NCI-H1048 (cell line): ENCODE measurements at places on chromosomes 13 and 19.
A peak's percentile ranks its signal among the peaks of the same experiment; 100 is the strongest.

- DNase-seq: no peak
Observed at GRCh38 chr13:28991764-28992163, 171.6 kb downstream of the MTUS2 start.

DNA sequence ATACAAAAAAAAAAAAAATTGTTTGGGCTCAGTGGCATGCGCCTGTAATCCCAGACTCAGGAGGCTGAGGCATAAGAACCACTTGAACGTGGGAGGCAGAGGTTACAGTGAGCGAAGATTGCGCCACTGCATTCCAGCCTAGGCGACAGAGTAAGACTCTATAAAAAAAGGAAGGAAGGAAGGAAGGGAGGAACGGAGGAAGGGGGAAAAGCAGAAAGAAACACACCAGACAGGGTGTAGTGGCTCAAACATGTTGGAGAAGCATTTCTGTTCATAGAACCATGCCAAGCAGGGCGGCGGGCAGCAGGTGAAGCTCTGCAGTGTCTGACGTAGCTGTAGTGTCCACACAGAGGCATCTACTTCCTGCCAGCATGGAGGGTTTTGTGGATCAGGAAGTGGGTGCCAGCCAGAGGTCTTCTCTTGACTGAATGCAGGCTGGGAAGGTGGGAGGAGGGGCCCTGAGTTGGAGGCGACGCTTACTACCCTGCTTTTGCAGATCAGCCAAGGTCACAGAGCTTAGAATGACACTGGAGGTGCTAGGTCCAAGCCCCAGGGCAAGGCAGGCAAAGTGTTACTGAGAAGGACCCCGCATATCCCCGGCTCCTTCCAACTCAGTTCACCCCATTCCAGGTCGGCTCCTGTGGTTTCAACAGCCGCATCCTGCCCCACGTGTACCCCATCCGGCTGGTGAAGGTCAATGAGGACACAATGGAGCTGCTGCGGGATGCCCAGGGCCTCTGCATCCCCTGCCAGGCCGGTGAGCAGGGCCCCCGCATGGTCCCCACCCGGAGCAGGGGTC is 11.6 kb upstream of the PGLS start:
- no peak for DNase-seq

DNA sequence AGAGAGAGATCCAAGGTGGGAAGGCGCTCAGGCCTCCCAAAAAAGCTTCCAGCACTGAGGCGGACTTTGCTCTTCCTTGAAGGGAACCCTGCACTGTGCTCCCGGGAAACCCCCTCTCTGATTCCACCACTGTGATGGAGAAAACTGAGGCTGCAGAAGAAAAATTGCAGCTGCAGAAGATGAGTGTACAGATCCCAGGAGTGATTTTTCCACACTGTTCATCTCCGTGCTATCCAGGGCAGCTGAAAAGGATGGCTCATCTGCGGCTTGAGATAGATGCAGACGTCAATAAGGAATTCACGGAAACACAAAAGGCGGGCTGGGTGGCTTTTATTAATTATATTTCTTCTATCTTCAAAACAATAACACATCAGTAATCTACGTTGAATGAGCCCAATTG is 26.2 kb downstream of the CCNE1 start:
- DNase-seq: no peak

DNA sequence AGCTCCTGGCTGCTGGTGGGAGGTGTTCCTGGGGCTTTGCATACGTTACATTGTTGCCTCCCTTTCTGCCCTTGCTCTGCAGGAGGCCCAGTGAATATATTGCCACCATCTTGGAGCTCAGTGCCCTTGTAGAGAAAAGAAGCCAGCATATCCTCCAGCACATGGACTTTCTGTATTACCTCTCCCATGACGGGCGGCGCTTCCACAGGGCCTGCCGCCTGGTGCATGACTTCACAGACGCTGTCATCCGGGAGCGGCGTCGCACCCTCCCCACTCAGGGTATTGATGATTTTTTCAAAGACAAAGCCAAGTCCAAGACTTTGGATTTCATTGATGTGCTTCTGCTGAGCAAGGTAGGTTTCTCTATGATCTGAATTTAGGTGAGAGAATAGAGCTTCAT is 10.5 kb downstream of the CYP4F12 start:
- DNase-seq: no peak

DNA sequence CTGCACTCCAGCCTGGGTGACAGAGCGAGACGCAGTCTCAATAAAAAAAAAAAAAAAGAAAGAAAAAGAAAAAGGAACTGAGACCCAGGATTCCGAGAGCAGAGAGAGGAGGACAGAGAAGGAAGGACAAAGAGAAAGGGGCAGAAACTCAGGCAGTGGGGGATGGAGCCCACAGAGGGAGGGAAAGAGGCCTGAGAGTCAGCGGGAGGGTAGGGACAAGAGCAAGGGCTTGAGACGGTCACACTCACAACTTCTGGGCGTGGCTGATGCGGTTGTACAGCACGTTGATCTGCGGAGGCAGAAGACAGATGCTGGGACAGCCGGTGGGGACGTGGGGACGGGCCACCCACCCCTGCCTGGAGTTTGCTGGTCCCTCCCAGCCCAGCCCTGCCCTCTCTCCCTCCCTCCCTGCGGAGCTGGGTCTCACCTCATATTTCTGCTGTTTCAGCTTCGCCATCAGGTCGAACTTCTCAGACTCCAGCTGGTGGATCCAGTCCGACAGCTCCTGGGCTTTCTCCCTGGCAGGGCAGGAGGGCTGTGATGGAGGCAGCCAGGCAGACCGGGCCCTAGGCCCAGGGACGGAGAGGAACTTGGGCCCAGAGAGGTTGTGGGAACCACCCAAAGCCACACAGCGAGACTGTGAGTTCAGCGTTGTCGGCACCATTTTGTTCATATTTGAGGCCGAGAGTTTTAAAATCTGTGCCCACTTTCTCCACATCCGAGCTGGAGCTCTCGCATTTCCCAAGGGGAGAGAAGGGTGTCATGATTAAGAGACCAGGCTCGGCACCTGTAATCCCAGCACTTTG is 15.2 kb downstream of the TNNT1 start:
- no peak for DNase-seq

- no peak for DNase-seq
Observed at GRCh38 chr19:21765151-21765550, 2.2 kb downstream of the ZNF100 start.

- no peak for DNase-seq
Observed at GRCh38 chr13:40922437-40923040, 96.6 kb downstream of the ELF1 start.

- DNase-seq: no peak
Observed at GRCh38 chr13:26910754-26911465, 150.3 kb upstream of the GPR12 start.

GRCh38 chr19:49680421-49681351 is 3.6 kb downstream of the PRMT1 start:
- DNase-seq: peak; percentile 76

DNA sequence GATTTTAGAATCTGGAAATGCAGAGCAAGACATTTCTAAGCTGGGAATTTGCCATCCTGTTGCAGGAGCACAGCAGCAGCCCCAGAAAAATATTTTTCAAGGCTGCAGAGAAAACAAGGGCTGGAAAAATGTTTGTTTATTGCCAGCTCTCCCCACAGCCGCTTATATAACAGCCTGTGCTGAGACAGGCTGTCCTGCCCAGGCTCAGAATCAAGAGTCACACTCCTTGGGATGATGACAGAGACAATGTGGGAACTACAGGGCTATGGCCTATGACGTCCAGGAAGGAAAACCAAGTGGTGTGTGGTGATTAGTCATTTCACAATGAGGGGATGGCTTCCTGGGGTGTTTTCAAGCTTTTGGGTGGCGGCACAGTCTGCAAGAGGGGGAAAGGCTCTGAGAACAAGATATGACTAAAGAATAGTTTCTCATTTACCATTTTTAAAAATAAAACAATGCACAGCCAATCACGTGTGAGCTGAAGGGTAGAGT is 136.3 kb upstream of the SERP2 start:
- no peak for DNase-seq

DNA sequence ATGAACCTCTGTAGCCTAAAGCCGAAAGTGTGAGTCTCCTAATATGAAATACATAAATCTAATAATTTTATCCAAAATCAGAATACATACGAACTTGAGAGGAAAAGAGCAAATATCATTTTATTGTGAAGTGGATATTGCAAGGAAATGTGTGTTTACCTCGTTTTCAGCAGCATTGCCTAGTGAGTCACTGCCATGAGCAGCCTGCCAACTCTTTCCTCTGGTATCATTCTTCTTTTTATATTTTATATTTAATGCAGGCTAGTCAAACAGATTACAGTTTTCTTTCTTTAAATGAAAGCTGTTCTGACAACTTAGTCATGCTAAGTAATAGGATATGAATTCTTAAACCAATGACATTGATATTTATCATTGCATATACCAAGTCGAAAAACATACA is 44.2 kb downstream of the EDNRB start:
- no peak for DNase-seq

DNA sequence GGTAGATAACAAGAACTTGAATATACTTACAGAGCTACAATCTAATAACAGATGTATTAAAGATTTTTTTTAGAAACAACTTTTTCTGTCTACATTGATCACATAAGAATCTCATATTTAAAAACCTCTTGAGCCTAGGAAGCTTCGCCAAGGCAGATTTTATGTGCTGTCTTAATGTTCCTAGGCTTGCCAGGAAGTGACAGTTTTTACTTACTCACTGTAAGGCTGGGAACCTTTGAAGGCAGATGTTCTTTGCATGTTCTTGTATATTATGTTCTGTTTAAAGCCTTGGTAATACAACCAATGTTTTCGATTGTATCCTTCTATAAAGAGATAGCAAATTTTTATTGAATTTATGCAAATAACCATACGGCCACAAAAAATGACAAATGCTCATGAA is 492.7 kb downstream of the GPC5 start:
- no peak for DNase-seq

DNA sequence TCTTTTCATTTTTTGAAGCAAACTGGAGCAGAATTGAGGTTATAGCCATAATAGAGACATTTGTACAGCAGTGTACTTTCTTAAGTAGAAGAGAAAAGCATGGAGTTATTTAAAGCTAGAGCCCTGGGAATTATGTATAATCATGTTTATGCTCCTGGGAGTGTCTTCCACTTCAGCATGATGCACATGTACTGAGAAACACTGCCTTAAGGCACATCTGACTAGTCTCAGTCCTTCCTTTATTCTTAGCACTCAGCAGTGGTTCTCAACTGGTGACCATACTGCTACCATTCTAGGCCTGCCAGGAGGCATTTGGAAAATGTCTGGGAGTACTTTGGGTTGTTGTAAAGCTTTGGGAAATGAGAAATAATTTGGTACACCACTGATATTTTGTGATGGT is 45.8 kb downstream of the VWA8 start:
- DNase-seq: no peak

DNA sequence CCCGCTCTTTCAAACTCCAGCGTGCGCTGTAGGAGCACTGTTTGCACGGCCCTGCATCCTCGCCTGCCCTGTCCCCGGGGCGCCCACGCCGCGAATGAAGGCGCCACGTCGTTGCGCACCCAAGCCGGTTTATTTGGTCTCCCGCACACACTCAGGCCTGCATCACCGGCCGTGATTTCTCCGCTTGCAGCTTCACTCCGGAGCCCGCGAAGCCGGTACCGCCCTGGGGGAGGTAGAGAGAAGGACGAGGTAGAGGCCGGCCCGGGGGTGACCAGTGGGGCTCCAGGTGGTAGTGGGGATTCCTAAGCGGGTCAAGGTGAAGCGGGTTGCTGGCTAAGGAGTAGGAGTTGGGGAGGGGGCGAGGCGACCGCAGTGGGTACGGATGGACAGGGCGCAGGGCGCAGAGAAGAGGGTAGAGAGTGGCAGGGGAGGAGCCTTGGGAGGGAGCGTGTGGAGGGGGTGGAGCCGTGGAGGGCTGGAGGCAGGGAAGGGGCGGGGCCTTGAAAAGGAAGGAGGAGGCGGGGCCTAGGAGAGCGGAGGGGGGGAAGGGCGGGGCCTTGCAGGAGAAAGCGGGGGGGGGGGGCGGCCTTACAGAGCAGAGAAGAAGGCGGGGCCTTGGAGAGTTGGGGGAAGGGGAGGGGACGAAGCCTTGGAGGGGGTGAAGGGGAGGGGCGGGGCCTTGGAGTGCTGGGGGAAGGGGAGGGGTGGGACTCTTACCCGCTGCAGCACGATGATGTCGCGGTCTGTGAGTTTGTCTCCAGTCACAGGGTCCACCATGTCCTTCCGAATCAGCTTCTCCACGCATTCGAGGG is 24.6 kb downstream of the NOSIP start:
- DNase-seq: peak; percentile 56

DNA sequence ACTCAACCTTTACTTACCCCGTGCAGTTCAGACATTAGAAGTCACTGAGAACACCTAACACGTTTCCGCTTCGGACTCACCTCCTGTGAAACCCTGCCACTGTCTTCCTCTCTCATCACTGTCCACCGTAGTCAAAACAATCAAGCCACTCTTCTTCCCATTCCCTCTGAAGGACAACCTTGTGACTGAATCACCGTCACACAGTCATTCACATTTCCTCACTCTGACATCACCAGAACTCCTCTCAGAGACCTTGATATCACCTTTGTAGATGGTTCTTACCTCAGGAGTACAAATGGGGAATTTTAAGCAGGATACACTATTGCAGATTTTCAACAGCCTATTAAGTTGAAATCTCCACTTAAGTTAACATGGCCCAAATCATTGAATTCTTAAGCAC is 1.3 kb upstream of the KBTBD6 start:
- no peak for DNase-seq

DNA sequence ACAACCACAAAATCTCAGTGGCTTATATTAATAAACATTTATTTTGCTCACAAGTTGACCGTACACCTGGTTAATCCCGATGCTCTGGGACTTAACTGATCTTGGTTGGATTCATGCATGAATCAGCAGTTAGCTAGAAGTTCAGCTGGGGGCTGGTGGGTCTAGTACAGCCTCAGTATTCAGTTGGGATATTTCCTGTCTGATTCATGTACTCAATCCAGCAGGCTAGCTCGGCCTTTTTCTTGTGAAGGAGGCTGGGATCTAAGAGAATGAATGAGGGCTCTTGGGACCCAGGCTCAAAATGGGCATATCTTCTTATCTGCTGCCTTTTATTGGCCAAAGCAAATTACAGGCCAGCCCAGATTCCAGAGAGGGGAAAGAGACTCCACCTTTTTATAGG is 178.8 kb downstream of the KCTD12 start:
- no peak for DNase-seq

DNA sequence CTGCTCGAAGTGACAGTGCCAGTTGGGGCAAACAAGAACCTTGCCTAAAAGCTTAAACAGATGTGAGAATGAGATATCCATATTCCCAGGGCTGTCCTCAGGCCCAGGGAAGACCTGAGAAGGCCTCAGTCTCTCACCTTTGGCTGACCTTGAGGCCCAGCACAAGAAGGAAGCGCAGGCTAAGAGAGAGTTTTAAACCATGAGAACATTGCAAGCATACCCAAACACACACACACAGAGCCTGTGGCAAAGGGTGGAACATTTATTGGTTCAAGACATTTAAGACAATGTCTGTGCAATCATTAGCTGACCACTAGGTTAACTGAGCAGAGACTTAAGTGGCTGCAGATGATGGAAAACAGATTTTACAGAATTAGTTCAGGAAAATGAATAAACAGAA is 248.2 kb downstream of the NBEA start:
- DNase-seq: no peak

GRCh38 chr13:20988909-20989655 is 72.3 kb downstream of the LATS2 start:
- no peak for DNase-seq

GRCh38 chr13:98537740-98538139 is 39.2 kb downstream of the STK24 start:
- DNase-seq: no peak

GRCh38 chr13:104310861-104311260 is 1244.6 kb upstream of the SLC10A2 start:
- no peak for DNase-seq

- no peak for DNase-seq
Observed at GRCh38 chr13:80239571-80240255, 101.2 kb downstream of the SPRY2 start.
